ENCODE measurements at places on chromosomes 2 and 18.

DNA sequence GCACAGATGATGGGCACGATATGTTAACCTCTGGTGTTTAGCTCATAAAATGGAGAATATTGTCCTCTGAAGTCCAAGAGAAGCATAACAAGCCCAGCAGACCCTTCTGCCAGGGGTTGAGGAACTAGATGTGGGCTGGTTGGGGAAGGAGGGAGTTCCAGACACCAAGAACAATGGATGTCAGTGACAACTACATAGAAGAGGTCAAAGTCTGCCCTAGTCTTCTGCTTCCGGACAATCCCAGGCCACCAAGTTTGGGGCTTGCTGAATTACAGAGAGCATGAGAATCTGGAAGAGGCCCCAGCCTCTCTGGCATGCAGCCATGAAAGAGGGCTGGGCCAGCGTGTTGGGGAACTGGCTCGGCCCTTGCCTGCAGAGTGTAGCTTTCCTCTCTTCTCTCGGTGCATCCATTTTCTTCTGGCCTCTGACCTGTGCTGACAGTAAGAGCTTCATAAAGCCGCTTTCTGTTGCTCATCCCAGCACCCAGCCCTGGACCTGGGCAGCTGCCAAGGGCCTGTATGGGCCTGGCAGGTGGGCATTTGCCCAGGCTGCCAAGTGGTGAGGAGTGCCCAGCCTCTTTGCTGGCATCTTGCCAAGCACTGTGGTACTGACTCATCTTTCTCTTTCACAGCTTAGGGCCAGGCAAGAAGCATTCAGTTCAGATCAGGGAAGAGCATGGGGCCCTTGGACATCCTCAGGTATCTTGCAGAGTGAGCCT lies 14.6 kb upstream of the LAPTM4A start:
- peak; percentile 50 for DNase-seq

GRCh38 chr2:24038786-24039499 lies 8.2 kb downstream of the WDCP start:
- DNase-seq = no peak

DNA sequence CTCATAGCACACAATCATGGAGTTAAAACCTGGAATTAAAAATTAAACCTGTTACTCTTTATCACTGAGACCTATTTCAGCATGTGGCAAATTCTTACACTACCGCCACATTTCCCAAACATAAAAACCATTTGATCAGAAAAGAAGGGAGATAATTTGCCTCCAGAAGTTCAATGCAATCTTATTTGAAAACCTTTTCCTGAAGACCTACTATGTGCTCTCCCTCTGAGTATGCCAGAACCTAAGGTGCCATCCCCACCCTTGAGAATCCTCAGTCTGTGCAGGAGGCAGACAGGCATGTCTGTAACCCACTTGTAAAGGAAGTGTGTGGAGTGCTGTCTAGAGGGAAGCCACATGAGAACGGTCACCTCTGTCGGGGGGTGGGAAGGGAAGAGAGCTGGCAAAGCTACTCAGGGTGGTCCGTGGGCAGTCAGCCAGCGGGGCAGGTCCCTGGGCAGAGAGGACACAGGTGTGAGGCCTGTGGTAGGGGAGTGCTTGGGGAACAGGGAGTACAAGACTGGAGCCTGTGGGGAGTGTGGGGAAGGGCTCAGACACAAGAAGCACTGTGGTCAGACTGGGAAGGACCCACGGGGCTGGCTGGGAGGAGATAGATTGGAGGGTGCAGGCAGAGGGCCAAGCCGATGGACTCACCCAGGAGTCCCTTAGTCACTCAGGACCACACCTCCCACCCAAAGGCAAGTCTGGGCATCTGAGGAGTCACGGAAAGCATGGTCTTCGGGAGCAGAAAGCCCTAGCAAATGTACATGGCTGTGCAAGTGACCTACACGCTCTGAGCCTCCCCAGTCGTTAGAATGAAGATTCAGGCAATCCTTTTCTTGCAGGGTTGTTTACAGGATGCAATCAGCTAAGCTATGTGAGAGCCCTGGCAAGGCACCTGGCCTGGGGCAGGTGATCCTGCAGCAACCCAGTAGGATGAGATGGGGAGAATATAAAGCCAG lies 22.8 kb downstream of the CRACDL start:
- no peak for DNase-seq

DNA sequence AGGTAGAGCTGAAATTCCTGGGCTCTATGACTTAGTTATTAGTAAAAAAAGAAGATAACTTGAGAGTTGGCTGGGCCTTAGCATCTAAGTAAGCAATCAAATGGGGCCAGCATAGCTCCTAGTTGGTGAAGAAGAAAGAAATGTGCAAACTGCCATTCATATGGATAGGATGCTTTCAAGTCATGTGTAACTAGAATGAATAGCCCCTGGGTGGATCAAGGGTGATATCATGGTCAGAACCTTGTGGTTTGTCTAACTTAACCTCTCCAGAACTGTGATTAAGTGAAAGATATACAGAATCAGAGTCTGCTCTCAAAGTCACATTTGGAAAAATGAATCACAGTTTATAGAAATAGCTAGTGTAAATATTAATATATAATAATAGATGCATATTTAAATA lies 198.7 kb upstream of the DTNA start:
- no peak for DNase-seq

DNA sequence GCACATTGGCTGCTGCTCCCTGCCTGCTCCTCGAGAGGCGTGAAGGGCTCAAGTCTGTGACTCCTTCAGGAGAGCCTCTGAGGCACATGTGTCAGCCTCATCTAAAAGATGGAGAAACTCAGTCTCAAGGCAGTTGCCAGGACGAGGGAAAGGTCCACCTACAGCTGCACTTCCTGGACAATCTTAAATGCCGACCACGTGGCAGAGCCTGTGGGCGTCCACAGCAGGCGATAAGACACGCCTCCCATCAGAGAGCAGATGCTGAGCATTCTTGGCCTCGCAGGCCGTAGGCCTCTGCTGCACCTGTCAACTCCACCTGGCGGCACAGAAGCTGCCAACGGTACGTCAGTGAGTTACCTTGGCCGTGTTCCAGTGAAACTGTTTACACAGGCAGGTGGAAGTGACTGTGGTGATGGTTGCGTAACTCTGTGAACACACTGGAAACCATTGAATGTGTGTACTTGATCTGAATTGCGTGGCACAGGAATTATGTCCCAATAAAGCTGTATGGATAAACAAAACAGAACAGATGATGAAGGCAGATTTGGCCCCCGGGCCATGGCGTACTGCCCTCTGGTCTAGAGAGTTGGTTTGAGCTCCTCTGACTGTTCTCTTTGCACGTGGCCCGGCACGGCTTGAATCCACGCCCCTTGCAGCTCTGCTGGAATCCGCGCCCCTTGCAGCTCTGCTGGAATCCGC lies 114.5 kb downstream of the RNF144A start:
- DNase-seq = peak; percentile 97

DNA sequence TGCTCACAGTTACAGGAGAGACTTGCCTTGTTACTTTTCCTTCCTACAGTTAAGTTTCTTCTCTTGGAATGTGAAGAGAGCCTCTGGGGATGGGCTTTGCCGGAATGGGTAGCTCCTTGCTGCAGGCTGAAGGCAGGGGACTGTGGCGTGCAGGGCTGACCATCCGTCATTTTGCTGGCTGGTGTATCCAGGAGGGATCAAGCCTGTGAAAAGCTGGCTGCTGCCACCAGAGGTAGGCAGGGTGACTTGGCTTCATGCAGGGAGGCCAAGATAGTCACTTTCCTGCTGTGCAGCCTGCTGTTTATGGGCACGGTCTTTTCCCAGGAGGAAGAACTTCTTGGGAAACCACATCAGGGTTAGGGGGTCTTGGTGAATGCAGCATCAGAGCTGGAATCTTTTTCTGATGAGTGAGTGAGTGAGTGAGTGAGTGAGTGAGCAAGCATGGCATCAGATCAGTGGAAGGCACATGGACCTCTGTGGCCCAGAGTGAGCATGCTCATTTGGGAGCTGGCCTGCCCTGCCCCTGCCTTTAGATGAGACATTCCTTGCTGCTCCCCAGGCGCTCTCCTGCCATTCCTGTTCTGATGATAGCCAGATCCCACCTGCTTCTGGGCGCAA lies 33.0 kb downstream of the FHOD3 start:
- no peak for DNase-seq

GRCh38 chr18:11607906-11608305 lies 1.5 kb upstream of the SLC35G4 start:
- DNase-seq = no peak

GRCh38 chr2:132733094-132733493 lies 63.1 kb upstream of the LYPD1 start:
- no peak for DNase-seq

- DNase-seq = no peak
Measured at GRCh38 chr2:43495727-43496126, 100.1 kb downstream of the THADA start.

DNA sequence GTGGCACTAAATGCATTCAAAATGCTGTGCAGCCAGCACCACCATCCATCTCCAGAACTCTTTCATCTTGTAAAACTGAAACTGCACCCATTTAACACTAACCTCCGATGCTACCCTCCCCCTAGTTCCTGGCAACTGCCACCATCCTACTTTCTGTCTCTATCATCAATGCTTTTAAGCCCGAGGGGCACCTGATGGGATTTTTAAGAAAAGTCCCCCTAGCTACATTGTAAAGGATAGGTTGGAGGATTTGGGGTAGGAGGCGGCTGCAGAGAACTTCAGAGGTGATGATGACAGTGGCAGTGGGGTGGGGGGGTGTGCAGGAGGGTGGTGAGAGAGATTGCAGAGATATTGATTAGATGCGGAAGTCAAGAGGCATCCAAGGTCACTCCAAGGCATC lies 10.8 kb upstream of the YWHAQ start:
- no peak for DNase-seq
